ENCODE measurements at places on chromosomes 2 and 18.

DNA sequence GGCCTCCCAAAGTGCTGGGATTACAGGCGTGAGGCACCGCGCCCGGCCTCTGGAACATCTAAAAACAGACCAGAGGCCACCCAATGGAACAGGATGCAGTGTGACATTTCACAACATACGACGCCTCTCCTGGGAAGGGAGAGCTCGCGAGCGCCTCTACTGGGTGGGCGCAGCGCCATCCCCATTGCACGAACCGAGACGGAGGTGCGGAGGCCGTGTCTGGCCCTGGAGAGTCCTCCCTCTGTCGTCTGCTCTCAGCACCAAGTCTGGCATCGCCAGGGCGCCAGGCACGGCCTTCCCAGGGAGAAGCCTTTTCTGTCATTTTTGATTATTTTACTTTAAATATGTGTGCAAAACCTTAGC lies 9.4 kb upstream of the GBX2 start:
- peak; percentile 76 for DNase-seq

- DNase-seq: peak; percentile 81
These were observed 499 bp downstream of the COBLL1 start for GRCh38 chr2:164840930-164841718.

- no peak for DNase-seq
These were observed 166.7 kb downstream of the TCF4 start for GRCh38 chr18:55421308-55421614.

GRCh38 chr2:36952748-36953197 lies 13.6 kb downstream of the STRN start:
- DNase-seq: no peak

GRCh38 chr2:181058378-181059269 lies 78.2 kb downstream of the UBE2E3 start:
- DNase-seq: peak; percentile 44

DNA sequence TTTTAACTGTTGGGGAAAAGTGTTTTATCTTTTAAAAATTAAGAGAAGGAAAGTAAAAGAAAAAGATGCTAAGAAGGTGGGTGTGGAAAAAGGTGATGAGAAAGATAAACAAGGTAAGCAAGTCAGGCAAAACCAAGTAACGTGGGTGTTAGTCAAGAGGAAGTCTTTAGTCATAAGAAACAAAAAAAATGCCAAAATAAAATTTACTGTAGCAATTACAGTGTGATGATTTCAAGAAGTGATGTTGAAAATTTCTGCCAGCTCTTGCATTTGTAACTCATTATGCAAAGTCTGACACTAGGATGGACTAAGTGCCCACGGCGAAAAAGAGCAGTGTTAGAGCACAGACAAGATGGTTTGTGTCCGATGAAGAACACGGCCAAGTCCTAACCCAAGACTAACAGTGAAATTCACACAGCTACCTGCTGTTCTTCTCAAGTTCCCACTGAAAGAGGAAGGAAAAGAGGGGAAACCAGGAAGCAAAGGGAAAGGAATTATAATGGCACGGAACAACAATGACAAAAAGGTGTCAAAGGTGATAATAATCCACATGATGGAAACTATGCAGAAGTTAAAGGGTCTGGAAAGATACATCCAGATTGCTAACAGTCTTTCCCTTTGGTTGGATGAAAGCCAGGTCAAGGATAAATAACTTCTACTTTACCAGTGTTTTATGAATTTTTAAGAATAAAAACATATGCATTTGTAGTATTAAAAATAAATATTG lies 34.1 kb downstream of the NOL10 start:
- DNase-seq: no peak

- no peak for DNase-seq
These were observed 110.6 kb downstream of the TMEM18 start for GRCh38 chr2:566379-567313.

- DNase-seq: no peak
These were observed 2159.7 kb upstream of the PIK3C3 start for GRCh38 chr18:39795350-39795749.

DNA sequence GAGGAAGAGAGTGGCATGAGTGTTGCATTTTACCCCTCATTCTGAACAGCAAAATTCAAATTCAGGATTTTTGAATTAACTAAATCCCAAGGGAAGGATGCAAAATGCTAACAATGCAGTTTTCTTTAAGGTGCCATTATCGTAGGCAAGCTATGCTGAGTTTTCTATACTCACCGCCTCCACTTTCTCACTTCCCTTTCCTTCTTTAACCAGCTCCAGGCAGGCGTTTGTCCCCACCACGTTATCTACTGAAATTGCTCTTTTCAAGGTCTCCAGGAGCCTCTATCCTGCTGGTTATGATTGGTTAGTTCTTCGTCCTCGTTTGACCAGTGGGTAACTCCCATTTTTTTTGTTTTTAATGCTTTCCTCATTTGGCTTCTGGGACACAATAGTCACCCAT lies 1.8 kb upstream of the CPO start:
- no peak for DNase-seq

- no peak for DNase-seq
These were observed 211.6 kb downstream of the MGAT5 start for GRCh38 chr2:134465228-134466105.

DNA sequence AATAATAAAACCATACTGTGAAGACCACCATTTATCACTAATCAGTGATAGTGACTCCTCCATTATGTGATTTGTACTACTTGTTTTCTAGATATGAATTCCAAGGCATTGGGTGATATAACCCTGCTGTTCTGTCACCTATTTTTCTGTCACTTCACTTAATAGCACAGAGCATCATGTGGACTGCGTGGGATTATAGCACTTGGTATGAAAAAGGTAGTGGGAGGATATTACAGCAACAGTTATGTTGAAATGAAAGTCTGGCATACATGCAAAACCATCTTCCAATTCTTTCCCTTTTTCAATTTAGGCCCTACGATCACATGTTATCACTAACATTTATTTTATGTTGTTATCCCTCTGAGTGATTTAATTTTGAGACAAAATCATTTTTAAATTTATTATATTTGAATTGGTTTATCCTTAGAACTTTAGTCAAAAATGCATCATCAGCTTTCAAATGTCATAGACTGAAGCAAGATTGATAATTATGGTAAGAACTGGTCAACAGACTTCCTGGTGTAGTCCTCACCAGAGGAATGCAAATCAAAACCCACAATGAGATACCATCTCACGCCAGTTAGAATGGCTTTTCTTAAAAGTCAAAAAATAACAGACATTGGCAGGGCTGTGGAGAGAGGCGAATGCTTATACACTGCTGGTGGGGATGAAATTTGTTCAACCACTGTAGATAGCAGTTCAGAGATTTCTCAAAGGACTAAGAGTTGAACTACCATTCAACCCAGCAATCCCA lies 242.6 kb downstream of the IKZF2 start:
- DNase-seq: no peak

DNA sequence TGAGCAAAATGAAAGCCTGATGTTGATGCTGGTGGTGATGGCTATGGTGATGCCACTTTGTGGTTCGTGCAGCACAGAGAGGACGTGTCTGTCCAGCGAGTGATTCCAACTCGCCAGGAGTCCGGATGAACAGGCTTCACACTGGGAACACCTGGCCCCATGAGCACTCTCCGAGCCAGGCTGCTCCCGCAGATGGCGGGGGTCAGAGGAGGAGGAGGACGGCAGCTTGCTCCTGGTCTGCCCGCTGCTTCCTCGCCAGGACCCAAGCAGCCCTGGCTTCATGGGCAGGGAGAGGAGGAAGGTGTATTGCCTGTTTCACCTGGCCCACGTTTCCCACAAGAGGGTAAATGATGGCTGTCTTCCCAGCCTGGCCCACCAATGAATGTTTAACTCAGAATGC lies 121.6 kb downstream of the MTCL1 start:
- no peak for DNase-seq

- peak; percentile 8 for DNase-seq
These were observed 75.6 kb upstream of the MGAT5 start for GRCh38 chr2:134178138-134178877.

GRCh38 chr2:69572641-69573040 lies 70.9 kb downstream of the AAK1 start:
- no peak for DNase-seq

GRCh38 chr18:7248877-7249276 lies 18.0 kb downstream of the LRRC30 start:
- no peak for DNase-seq

GRCh38 chr2:127853671-127854070 lies 4.3 kb downstream of the POLR2D start:
- no peak for DNase-seq

- DNase-seq: no peak
These were observed 92.7 kb downstream of the KCTD1 start for GRCh38 chr18:26455639-26456038.

Measured in fibroblast of skin of back (primary cell).